ENCODE measurements at places on chromosomes 2 and 18.

DNA sequence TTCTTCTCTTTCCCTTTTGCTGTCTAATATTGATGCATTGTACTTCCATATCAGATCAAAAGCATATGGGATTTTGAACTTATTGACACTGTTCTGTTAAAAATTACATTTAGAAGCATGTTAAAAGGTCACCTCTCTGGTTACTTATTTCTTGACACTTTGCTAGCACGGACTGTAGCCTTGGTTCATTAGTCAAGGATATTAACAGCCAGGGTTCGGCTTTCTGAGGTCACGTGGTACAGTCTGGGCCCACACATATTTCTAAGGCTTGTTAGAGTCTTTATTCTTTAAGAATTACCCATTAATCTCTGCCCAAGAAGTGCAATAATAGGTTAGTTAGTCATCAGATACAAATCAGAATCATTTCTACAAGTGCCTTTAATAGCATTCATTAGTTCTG, 1035.8 kb upstream of the FANCL start:
- DNase-seq: no peak

DNA sequence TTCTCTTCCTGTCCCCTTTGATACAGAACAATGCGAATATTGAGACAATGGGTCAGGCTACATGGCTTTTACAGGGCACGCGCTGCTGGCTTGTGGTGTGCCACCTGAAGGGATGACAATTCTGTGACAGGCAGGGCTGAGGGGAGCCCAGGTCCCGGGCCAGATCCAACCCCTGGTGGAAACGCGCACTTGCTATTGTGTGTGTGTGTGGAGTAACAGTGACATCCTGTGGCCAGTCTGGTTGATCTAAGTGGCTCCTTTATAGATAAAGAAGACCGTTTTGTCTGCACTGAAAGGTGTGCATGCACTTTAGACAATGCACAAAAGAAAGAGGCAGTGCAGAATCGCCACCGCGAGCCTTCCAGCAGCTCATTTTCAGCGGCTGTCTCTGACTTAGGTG, 273.6 kb downstream of the HRH4 start:
- peak; percentile 53 for DNase-seq

GRCh38 chr2:165692906-165693305, 101.1 kb downstream of the GALNT3 start:
- peak; percentile 63 for DNase-seq

DNA sequence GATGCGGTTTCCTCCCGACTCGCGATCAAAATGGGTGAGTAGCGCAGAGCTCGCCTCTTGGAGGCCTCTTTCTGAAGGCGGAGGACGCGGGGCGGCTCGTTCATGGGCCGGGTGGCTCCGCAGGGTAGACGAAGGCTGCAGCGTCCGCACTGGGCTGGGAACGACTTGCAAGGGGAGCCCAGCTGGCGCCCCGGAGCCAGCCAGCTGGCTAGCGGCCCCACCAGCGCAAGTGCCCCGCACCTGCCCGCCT, 328 bp upstream of the PASK start:
- DNase-seq: no peak
